Activated CD4-positive, CD25-positive, alpha-beta regulatory T cell treated with anti-CD3 and anti-CD28 coated beads, Interleukin-2, amount 50 U/mL, for 24 hours (primary cell): ENCODE measurements at places on chromosomes 6 and 20.

DNA sequence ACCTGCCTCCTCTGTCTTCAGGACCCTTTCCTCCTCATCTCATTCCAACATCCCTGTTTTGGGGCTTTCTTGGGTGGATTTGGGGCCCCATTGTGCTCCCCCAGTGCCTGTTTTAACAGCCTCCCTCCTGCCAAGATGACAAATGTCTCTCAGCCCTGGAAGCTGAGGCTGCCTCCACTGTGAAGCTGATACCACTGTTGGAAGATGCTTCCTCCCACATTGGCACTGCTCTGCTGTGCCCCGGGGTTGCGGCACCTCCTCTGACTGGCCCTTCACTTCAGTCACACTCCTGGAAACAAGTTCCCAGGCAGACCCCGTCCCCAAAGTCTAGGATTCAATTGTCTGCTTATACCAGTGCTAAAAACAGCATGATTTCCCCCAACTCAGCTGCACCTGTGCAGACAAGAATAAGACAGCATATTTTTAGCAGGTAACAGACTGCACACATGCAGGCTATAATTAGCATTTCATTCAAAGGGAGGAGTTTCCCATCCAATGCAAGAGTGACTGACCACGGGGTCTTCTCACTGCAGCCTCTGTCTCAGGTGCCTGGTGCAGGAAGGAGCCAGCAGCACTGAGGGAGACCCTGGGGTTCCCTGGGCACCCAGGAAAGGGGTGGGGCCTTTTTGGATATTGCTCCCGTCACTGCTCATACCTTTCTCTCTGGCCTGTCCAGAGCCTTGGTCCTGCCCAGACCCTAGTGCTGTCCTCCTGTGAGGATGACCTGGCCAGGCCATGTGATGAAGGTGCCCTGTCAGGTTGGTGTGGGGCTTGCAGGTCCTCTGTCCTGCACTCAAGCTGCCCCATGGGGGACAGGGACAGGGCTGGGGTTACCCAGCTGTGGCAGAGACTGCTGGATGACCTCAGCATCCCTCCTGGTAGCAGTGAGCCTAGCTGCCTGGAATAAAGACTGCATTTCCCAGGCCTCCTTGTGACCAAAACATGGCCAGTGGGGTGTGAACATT, 31.5 kb upstream of the SULF2 start:
- no peak for ATAC-seq

DNA sequence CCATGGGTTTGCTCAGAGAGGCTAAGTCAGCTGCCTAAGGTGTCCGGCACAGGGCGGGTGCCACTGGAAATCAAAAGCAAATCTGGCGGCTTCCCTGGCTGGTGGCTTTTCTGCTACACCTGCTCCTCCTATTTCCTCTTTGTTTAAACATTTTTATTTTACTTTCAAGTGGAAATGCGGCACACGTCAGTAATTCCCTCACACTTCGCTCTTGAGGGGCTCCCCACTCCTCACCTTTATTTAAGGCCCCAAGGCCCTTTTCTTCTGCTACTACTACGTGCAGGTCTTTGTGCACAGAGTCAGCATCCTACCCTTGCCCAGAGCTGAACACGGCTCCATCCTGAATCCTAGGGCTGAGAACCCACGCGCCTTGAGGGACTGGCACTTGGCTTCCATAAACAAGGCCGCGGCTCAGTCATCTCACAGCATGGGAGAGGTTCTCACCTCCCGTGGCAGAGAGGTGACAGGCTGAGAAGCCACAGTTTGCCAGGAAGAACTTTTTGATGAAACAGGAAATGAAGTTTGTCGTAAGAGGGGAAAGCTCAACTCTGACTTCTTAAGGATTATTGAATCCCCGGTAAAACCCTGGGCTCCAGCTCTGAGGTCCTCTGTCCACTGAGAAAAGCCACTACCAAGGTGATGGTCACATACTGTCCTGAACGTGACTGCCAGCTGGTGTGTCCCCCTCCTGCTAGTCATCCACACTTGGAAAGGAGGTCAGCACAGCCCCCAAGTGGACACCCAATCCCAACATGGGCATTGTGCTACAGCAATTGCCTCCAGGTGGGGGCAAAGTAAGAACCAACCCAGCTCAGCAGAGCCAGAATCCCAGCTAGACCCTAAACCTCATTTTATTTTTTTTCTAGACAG, 48.0 kb downstream of the NFATC2 start:
- no peak for ATAC-seq

- peak; percentile 43 for ATAC-seq
Measured at GRCh38 chr20:13819885-13820645, 35.2 kb downstream of the NDUFAF5 start.

DNA sequence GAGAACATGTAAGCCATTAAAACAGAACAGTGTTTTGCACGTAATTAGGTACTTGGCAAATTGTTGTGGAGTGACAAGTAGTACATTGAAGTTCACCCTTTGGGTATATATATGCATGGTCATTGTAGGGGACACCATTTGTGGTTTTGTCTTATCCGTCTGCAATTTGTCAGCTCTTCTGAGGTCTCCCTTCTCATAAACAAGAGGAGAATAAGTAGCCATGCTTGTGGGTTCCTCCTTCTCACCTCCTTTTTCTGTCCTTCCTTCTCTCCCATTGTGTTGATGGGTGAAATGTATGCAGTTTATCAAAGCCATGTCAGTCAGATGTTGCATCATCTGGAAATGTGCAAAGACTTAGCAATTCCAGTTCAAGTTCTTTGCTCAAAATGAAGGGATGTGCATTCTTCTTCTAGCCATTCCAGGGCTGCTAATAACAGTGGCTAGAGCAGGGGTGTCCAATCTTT, 70.9 kb downstream of the QKI start:
- ATAC-seq, result no peak

DNA sequence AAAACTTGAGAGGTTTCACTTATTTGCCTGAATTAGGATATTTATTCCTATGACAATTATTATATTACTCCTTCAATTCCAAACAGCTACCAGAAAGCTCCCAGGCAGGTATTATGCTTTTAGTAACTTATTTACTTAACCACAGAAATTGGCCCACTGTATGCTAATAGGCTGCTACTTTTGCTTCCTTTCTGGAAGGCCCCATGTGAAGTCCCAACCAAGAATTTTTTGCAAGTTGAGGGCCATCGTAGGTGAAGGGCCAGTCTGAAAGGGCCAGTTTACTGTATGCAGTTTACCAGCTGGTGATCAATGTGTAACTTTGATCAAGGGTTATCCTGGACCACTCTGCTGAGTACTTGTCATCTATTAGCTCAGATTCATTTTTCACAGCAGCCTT, 45.0 kb downstream of the EDN1 start:
- ATAC-seq, result no peak

DNA sequence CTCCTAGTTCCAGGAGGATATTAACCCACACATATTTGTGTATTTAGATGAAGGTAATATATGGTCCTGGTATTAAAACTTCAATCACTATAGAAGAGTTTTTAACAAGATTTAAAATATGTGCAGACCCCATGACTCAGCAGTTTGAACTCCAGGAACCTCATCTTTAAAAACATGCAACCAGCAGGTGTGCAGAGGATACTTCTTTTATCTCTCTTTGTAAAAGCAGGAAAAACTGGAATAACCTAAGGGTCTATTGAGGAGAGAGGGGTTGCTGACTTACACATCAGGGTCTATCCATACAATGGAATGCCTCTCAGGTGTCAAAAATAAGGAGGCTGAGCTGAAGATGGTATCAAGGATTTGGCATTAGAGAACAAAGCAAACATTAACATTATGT, 36.9 kb upstream of the TFAP2C start:
- ATAC-seq, result no peak

- no peak for ATAC-seq
Measured at GRCh38 chr6:108727966-108728730, 120.1 kb upstream of the ARMC2 start.

- peak; percentile 42 for ATAC-seq
Measured at GRCh38 chr6:137678451-137678850, 184.3 kb upstream of the OLIG3 start.

- no peak for ATAC-seq
Measured at GRCh38 chr6:151071295-151071694, 168.5 kb upstream of the AKAP12 start.

DNA sequence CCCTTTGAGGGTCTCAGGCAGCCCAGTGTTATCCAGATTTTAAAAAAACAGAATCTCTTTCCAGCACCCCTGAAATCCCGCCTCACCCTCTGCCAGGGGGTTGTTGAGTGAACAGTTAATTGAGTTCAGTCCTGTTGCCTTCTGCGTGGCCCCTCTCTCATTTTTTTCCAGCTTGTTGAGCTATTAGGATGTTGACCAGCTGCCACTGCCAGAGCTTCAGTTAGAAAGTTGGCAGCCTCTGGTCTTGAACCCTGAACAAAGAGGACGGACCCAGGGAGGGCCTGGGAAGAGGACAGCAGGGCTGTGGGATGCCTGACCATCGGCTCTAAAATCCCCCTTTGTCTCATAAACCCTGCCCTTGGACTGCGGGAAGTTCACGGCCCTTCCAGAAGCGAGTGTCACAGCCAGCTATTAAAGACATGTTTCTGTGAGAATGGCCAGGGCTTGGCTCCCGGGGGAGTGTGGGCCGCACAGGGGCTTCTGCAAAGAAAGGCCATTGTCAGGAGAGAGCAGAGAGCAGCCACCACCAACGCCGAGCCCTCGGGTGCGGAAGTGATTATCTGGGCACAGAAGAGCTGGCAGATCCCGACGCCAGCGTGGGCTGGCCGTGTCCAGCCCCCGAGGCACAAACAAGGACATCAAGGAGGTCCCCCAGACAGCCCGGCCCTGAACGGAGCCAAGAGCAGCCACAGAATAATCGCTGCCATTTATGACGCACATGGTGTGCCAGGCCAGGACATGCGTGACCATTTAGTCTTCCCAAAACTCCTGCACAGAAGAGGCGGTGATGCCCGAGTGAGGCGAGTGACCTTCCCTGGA, 189.0 kb downstream of the ANKRD60 start:
- no peak for ATAC-seq

DNA sequence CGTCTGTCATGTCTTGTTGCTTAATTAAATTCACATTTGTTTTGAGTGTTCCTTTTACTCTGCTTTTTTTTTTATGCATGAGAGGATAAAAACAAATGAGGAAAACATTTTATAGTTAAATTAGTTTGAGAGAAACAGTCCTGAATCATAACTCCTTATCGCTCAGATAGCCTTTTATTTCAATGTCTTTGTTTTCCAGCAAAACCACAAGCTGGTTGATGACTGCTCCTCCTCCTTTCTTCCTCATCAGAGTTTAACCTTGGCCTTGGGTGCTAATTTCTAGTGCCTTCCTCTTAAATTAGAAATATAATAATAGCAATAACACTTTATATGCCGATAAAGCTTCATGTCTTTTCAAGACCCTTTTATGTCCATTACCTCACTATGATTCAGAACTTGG, 3.1 kb downstream of the NOX3 start:
- no peak for ATAC-seq

DNA sequence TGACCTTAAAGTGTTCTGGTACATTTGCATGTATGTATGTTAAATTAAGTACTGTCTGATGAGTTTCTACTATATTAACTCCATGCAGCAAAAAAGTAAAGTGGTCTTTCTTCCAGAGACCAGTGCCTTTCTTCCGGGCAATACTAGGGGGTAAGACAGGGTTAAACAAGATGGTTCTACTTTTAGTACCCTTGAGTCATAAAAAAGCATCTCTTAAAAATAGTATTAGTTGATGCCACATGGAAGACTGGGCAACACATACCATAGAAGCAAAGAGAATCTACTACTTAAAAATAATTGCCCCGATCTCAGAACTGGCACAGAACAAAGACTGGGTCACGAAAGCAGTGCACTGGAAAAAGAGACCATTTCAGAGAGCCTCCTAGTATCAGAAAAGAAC, 66.2 kb downstream of the SESN1 start:
- no peak for ATAC-seq

DNA sequence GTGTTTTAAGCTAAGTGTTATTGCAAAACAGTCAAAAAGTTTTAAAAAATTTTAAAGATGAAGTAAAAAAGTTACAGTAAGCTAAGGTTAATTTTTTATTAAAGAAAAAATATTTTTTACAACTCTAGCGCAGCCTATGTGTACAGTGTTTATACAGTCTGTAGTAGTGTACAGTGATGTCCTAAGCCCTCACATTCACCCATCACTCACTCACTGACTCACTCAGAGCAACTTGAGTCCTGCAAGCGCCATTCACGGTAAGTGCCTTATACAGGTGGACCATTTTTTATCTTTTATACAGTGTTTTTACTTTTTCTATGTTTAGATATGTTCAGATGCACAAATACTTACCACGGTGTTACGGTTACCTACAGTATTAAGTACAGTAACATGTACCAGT, 83.4 kb upstream of the STMND1 start:
- ATAC-seq, result no peak

- ATAC-seq, result no peak
Measured at GRCh38 chr6:126199466-126199865, 140.4 kb upstream of the CENPW start.

- no peak for ATAC-seq
Measured at GRCh38 chr6:168645326-168645725, 204.3 kb downstream of the SMOC2 start.

GRCh38 chr6:112343977-112344376, 3.2 kb upstream of the RFPL4B start:
- ATAC-seq, result no peak

GRCh38 chr6:142279350-142280180, 22.2 kb upstream of the ADGRG6 start:
- no peak for ATAC-seq

- no peak for ATAC-seq
Measured at GRCh38 chr6:170265655-170266054, 25.2 kb downstream of the DLL1 start.

DNA sequence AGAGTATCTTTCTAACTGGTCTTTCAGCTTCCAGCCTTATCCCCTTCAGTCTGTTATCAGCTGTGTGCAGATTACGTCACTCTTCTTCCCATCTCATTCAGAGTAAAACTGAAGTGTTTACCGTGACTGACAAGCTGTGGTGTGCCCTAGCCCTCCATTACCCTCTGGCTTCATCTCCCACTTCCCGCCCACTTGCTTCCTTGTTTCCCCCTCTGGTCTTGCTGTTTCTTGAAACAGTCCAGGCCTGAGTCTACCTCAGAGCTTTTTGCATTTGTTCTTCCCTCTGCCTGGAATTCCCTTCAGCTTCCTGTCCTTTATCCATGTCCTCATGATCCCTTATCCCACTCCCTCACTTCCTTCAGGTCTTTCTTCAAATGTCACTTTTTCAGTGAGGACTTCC, 66.9 kb downstream of the CARMIL1 start:
- no peak for ATAC-seq

GRCh38 chr6:118740372-118740771, 89.0 kb upstream of the CEP85L start:
- ATAC-seq, result no peak
